Inflammatory macrophage (primary cell): ENCODE measurements at places on chromosomes 11 and 22.

DNA sequence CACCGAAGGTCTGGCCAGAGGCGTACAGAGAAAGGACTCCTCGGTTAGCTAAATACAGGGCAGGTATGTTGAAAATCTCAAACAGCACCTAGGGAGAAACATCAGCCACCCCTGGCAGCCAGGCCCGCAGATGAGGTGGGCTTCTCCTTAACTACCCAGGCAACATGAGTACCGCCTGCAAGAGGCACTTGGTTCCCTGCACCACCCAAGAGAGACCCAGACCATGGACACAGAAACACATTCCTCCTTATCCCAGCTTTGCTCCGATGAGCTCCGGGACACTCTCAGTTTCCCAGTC, 53.0 kb downstream of the DHCR7 start:
- no peak for DNase-seq

GRCh38 chr11:121412711-121413415, 39.3 kb upstream of the SORL1 start:
- no peak for DNase-seq

GRCh38 chr11:102709201-102709945, 3.8 kb upstream of the MMP27 start:
- DNase-seq, result peak; percentile 94

DNA sequence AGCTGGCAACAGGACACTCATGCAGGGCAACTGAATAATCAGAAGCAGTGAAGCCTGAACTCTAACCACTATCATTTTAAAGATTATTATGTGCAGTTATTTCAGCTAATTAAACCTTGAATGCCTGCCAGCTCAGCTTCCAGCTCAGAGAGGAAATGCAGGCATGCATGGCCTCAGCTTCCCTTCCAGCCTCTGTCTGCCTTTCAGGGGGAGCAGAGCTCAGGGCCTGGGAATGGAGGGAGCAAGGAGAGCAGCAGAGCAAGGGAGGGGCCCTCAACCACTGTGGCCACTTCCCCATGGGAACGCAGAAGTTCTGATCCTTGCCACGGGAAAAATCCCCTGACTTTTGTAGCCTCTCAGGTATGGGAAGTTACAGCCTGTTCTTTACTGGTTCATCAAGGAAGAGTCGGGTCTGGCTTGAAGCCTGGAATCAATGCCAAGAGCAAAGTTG, 32.5 kb upstream of the APLNR start:
- DNase-seq, result no peak

DNA sequence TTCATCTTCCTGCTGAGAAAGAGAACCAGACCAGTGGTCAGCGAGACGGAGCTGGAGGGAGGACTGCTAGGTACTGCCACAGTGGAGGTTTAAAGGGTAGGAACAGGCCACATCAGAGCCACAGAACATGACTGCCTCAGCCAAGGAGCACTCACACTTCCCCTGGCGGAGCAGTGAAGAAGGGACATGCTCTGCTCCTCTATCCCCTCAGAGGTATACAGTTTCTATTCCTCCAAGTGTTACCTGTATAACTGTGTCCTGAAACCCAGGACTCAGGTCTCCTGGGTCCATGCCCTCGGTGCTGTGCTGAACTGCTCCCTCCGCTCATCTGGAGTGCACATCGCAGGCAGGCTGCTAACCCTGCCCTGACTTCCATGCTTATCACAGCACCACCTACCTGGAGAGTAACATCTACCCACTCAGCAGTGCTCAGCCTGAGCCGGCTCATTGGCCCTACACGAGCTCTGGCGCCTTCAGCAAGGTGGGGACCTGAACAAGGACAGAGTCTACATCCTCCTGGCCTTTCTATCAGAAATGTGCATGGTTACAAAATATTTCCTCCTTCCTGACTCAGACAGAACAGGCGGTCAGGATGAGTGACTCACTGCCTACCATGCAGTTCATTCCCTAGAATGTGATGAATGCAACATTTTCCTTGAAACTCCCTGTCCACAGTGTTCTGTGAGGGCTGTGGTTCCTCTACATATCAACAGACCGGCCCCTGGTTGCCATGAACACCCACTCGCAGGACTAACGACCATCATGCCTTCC, 52.9 kb downstream of the C11orf58 start:
- DNase-seq, result peak; percentile 90

- no peak for DNase-seq
These were observed 36.2 kb upstream of the ZC3H12C start for GRCh38 chr11:110056956-110057355.

DNA sequence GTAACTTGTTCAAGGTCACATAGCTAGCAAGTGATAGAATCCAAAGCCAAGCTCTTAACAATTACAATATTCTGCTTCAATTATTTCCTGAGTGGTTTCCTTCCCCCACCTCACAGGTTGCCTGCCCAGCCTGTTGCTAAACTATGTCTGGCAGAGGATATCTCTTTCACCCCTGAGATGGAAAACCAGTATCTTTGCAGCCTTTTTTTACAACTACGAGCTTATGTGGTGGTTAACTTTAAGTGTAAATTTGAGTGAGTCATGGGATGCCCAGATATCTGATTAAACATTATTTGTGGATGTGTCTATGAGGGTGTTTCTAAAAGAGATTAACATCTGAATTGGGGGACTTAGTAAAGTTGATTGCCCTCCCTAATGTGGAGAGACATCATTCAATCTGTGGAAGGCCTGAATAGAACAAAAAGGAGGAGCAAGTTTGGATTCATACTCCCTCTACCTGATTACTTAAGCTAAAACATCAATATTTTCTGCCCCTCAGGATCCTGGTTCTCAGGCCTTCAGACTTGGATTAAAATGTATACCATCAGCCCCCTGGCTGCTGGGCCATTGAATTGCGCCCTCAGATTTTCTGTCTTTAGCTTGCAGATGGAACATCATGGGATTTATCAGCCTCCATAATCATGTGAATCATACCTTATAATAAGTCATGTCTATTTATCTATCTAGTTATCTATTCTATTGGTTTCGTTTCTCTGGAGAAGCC, 911.9 kb downstream of the METTL15 start:
- no peak for DNase-seq

DNA sequence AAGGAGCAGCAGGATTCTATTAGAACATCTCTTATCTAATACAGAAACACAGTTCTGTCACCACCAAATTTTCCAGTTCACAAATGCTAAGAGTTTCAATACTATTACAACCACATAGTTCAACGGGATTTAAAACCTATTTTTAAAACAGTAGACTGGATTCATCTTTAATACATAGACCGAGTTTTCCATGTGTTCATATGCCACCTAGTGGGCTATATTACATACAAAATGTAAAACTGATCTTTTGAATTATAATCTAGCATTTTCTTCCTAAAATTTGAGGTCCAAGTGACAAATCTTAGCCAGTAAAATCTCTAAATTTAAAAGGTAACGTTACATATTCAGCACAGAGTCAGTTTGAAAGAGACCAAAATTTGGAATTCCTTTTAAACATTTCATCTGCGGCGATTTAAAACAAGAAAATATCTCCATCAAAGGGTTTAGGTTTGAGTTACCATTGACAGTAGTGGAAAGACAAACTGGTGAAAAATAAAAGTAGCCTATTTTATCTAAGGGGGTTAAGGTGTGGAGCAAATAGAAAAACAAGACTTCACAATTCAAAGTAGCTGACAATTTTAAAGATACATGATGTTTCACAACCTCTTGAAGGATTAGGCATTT, 269.3 kb upstream of the MPPED2 start:
- DNase-seq, result no peak

GRCh38 chr11:61774411-61774810, 18.0 kb downstream of the TMEM258 start:
- no peak for DNase-seq

- no peak for DNase-seq
These were observed 85.6 kb downstream of the PIWIL4 start for GRCh38 chr11:94652735-94653284.

DNA sequence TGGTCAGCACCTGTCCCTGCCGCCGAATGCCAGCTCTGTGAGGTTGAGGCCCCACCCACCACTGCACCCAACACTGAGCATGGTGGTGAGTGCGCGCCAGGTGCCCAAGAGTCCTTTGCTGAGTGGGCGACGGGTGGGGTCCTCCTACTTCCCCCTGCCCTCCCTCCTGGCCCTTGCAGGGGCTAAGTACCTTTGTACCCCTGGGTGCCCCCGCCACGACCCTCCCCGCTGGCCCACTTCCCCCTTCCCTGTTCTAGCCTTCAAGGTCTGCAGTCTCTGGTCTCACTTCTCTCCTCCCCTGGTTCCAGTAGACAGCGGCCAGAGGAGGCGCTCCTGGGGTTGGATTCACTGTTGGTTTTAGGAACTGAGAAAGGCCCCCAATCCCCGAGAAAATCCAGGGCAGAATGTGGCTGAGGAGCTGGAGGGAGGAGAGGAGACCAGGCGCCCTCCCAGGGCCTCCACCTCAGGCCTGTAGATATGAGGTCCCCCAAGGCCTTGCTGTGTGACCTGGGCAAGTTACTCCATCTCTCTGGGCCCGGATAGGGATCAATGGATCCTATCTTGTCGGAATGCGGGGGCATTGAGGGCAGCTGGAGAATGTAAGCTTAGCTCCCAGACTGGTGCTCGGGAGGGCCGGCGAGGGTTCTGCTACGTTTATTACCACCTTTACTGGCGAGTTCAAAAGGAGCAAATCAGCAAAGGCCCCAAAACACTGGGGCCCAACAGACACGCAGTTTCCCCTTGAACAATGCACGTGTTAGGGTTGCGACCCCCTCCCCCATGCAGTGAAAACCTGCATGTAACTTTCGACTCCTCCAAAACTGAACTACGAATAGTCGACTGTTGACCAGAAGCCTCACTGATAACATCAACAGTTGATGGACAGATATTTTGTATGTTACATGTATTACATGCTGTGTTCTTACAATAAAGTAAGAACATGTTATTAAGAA, 31.9 kb upstream of the SMIM38 start:
- no peak for DNase-seq
